Tongue (tissue), 3 donors: ENCODE measurements at places on chromosomes 2 and 18. TPM values are rescaled to one million over a fixed set of nuclear protein-coding genes. Genes with fewer than 3 reads are reported as not detected.

The PRSS56 gene
- 0.82 TPM for total RNA-seq

The RAB27B gene
- total RNA-seq, result 3.7 TPM

The SLC5A7 gene
- total RNA-seq, result 0.51 TPM

GRCh38 chr18:56327191-56327885, 311.1 kb downstream of the TXNL1 start:
- DNase-seq, result peak; percentile 52

DNA sequence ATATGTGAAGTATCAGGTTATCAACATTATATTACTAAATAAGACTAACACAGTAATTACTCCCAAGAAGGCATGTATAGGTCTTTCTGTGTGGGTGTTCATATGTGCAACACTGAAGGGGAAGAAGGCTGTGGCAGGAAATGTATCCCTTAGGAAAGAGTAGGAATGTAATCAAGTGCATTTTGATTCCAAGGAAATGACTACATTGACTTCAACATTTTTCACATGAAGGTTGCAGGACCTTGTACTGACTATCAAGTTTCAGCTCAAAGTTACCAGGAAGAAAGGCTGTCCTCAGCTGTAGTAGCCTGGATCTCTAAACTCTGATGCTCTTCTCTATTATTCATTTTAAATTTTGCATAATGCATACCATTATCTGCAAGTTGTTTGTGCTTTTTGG, 680.8 kb downstream of the NYAP2 start:
- no peak for DNase-seq

The NPPC gene
- 10.7 TPM for total RNA-seq
